ENCODE measurements at places on chromosomes 12 and 14. TPM values are rescaled to one million over a fixed set of nuclear protein-coding genes. Genes with fewer than 3 reads are reported as not detected.

DNA sequence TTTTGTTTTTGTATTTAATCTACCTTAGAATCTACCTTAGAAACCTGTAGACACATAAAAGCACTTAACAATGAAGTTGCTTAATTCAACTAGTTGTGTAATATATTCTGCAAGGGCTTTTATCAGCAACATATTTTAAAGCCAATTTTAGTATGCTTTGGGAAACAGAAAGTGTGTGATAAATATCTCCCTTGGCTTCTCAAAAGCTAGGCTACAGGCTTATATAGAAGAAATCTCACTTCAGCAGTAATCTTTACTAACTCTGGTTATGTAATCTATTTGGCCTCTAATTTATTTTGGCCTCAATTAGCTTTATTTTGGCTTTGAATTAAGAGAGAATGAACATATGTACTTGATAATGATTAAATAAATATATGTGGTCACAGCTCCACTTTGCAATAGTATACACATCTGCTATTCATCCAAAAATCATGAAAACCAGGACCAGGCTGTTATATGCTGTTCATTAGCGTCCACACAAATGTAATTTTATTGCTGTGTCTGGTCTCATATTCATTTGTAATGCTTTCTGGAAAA lies 37.2 kb downstream of the LRP6 start:
- DNase-seq: no peak

- DNase-seq: peak; percentile 24
These were observed 358.6 kb downstream of the DUSP6 start for GRCh38 chr12:88993651-88994050.

The TMEM132C gene
- polyA plus RNA-seq: 2.8 TPM

DNA sequence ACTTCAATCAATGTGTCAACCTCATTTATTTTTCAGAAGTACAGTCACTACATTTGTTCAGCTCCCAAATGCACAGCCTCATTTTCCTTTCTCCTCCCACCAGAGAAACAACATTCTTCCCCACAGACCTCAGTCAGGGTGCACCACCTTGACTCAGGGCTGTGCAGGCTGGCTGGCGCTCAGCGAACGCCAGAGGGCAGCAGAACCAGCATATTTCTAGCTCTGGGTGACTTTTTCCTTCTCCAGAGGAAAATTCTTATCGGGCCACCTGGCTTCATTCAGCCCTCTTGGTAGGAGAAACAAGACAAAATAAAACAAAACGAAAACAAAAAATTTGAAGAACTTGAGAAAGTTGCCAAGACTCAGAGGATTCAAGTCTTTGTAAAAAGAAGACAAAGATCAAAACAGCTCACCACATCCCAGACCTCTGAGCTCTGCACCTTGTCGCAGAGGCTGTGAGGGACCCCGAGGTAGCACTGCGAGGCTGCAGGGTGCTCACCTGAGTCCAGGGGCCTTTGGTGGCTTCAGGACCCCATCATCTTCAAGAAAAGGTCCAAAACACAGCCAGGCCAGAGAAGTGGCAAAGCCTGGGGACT lies 33.7 kb downstream of the PAH start:
- DNase-seq: no peak

DNA sequence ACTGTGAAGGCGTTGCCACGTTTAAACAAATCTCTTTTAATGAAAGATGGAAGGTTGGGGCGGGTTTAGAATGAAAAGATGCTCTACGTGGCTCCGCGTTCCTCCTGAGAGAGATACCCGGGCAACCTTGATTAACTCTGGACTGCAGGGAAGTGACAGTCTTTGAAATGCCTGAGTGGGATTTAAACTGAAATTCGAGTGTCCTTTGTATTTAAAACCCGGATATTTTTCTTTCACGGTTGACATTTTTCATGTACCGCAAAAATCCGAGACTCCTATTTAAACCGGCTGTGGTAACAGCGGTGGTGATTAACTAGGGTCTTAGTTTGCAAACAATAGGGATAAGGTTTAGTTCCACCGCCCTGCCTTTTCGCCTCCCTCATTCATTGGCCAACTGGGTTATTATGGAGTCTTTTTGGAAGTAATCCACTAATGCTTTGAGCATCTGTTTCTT lies 707 bp downstream of the G2E3 start:
- peak; percentile 20 for DNase-seq

The PLEKHG7 gene
- polyA plus RNA-seq: 1.1 TPM

DNA sequence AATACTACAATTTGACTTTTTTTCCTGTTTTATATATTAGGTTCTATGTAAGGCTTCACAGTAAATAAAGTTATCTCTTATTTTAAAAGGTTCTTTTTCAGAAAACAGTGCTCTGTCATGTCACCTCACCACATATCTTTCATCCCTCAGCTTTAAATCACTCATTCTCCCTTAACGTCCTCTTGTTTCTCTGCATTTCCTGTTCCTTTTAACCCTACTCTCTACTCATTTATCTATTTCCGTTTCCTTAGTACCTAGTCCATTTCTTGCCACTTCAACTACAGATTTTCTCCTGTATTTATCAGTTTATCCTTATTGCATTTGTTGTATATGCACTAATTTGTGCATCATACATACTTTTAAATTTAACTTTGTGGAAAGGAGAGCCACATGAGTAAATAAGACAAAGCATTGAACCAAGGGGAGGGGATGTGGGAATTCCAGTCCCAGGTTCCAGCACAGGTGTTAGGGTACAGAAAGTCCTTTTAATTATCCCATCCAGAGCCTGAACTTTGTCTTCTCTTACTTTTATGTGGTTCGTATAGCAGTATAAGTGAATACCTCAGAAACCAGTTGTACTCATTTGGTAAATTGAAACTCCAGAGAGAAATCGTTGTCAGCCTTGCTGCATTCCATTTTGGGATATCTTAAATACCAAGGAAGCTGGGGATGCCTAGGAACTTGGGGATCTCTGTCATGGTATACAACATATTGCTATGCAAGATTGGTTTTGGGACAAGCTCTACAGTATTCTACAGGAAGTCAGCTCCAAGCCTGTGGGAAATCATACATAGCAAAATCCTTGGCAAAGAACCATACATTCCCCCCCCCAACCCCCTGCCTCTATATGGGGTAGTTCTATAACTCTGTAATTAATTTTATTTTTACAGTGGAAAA lies 120.5 kb downstream of the DIP2B start:
- DNase-seq: no peak

DNA sequence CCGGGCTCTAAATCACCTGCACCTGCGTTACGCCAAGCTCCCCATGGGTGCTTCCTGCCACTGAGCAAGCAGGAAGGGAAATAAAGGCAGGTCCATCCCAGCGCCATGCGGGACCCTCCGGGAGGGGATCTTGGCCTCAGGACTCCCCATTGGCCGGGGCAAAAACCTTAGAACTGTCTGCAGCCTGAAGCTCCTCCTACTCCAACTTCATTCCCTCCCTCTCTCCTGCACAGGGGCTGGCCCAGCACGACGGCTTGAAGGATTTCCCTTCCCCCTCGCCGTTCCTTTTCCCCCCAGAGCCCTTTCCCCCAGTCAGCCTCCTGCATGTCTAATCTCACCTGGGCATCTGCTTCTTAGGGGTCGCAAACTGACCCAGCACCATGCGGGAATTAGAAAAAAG lies 137.2 kb upstream of the NCOR2 start:
- DNase-seq: no peak

- no peak for DNase-seq
These were observed 8.2 kb downstream of the ULK1 start for GRCh38 chr12:131902332-131903241.

DNA sequence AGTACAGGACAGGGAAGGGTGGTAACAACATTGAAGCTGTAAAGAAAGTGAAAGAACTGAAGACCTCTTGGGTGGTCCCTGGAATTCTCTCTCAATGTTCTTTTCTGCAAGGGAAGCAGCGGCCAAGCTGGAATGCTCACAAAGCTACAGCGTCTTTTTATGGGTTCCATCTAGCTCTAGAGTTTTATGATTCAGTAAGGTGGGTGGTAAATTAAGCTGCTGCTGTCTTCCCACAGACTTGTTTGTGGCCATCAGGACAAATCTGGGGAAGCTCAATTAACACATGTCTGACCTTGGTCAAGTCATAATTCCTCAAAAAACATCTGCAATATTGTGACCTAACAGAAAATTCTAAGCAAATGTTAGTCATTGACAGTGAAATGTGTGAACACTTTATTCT lies 139.1 kb downstream of the MED13L start:
- peak; percentile 26 for DNase-seq

GRCh38 chr14:90664911-90665310 lies 151.3 kb downstream of the TTC7B start:
- no peak for DNase-seq
